ENCODE measurements at places on chromosomes 4 and X.

GRCh38 chrX:54043541-54044125 lies 640 bp downstream of the PHF8 start:
- peak; percentile 75 for DNase-seq

DNA sequence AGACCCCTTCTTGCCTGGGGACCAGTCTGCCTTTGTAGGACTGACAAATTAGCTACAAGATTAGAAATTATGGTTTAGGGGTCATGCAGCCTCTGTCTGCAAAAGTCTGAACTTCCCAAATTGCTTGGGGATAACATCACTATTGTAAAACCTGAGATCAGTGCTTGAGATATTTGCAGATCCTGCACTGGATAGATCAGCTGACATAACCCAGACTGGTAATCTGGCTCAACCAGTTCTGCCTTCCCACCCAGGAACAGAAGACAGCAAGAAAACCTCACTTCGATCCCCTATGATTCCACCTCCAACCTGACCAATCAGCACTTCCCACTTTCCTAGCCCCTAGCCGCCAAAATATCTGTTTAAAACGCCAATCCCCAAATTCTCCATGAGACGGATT lies 202.8 kb upstream of the DIAPH2 start:
- DNase-seq = no peak

- no peak for DNase-seq
Measured at GRCh38 chr4:145345401-145345800, 136.3 kb upstream of the SMAD1 start.

DNA sequence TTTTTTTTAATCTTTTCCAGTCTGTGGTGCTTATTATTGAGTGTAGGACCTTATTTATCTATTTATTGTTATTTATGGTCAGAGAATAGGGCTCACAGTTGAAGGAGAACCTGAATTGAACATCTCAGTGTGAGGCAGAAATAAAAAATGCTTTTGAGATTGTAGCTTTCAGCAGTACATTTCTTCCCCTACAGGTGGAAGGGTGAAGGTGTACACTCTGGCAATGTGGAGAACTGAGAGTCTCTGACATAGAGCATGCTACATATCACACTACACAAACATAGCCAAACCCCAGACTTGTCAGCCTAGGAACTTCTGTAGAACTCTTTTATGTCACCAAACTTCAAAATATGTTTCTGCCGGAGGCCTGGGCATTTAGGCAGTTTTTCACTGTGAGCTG lies 140.2 kb downstream of the STIM2 start:
- no peak for DNase-seq

DNA sequence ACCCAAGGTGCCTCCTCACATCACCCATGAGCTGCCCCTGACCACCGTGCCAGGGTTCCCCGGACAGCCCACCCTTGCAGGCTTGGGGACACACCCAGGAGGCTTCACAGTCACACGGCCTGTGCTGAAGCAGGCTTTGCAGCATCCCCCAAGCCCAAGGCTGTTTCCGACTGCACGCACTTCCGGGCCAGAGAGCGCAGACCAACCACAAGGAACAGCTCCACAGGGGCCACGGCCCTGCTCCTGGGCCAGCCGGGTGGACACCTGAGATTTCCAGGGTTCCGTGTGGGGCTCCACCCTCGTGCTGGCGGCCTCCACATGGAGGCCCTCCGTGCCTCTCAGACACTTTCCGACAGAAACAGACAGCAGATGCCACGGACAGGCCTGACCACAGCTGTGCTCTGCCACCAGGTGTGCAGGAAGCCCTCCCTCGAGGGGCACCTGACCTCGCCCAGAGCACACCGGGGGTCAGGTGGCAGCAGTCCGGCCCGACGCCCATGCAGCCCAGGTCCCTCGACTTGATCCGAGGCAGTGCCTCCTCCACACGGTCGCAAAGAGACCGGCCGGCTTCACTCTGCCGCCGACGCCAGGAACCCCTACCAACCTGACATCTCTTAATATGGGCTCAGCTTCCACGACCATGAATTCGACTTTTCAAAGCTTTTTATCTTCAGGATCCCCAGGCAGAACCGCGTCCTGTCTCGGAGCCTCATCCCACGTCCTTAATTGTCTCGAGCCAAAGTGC lies 8.0 kb downstream of the CTBP1 start:
- DNase-seq = no peak

GRCh38 chr4:114464726-114465272 lies 133.8 kb upstream of the UGT8 start:
- no peak for DNase-seq

DNA sequence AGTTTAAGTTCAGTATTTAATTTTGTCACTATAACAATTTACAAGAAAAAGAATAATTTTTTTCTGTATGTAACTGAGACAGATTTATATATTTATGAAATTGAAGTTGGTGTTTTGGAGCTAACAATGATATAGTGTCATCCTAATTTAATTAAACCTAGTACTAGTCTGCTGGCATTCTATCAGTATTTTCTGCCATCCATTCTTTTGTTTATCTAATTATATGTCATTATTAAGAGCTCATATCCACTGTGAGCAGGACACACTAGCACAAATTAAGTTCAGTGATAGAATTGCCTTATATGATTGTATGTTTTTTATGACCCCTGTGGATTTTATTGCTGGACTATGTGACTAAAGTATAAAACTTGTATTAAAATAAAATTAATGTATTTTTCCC lies 996.5 kb downstream of the CCSER1 start:
- DNase-seq = no peak

DNA sequence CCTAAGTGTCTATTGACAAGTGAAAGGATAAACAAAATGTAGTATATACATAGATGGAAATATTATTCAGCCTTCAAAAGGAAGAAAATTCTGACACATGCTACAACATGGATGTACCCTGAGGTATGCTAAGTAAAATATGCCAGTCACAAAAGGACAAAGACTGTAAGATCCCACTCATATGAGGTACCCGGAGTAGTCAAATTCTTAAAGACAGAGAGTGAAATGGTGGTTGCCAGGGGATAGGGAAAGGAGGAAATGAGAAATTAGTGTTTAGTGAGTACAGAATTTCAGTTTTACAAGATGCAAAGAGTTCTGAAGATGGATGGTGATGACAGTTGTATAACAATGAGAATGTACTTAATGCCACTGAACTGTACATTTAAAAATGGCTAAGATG lies 102.3 kb upstream of the NAP1L5 start:
- no peak for DNase-seq

DNA sequence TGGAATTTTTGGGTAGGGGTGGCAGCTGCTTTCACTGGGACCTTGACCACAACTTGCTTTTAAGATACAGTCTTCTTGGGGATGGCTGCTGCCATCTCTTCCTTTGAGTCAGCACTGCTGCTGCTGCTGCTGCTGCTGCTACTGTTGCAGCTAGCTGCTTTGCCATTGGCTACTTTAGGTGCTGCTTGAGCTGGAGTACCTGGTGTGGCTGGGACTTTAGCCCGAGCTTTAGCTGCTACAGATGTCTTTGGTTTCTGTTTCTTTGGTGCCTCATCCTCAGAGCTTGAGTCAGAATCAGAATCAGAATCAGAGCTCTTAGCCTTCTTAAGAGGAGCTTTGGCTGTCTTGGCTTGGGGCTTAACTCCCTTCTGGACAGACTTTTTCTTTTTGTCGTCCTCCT lies 52.2 kb downstream of the FAM9B start:
- no peak for DNase-seq

GRCh38 chr4:158652920-158653319 lies 18.8 kb downstream of the C4orf46 start:
- no peak for DNase-seq

GRCh38 chr4:25440478-25441030 lies 63.5 kb downstream of the ANAPC4 start:
- no peak for DNase-seq

DNA sequence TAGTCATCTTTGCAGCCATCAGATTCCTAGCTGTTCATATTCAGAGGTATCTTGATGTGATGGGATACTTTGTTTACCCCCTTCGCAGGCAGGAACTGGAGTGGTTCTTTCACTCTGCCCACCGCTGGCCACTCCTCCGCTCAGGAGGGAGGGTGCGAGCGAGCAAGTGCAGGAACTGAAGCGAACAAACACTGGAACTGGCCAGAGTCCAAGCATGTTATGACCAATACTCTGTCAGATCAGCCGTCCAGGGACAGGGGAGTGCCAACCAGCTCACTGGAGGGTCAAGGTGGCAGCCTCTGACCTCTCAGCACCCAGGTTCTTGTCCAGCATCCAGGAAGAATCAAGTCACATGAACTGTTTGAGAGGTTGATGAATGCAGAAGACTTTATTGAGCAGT lies 18.0 kb upstream of the MANBA start:
- no peak for DNase-seq

- no peak for DNase-seq
Measured at GRCh38 chrX:48903290-48903689, 5.6 kb downstream of the PQBP1 start.

Data from endodermal cell (in vitro differentiated cells).